ENCODE measurements at places on chromosomes 7 and 10.

DNA sequence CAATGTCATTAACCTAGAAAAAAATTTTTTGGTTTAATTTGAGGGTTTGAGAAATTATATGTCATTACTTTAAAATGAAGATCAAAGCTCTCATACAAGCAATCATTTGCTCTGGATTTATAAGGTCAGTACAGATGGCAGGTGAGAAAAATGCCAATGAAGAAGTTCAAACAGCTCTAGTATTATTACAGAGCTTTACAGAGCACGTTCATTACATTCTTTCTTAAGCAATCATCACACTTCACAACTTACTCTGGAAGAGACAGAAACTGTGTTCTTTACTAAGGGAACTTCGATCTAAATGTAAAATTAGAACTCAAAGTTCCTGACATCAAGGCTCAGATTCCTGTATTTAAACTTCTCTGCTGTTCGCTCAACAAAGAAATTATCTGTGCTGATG is 153.4 kb downstream of the ATE1 start:
- no peak for DNase-seq

GRCh38 chr10:88920986-88921593 is 31.5 kb downstream of the ACTA2 start:
- no peak for DNase-seq

- no peak for DNase-seq
Observed at GRCh38 chr7:154996101-154996500, 6.8 kb downstream of the PAXIP1 start.

DNA sequence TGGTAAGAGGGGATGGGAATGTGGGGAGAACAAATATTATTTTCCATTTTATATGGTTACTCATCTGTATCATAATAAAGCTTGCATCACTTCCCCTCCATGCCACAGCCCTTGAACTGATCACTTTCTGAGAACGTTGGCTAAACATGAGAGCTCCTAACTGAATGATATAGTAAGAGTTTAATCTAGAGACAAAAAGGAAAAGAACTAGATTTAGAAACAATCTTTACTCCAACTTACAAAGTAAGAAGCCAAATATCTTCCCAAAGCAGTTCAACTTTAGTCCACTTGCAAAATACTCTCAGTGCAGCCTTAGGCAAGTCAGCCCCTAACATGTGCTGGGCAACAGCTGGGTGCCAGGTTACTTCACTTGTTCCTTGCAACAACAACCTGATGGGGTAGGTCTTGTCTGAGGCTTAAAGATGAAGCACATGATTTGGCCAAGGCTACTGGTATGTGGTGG is 20.3 kb downstream of the SMURF1 start:
- DNase-seq = no peak

DNA sequence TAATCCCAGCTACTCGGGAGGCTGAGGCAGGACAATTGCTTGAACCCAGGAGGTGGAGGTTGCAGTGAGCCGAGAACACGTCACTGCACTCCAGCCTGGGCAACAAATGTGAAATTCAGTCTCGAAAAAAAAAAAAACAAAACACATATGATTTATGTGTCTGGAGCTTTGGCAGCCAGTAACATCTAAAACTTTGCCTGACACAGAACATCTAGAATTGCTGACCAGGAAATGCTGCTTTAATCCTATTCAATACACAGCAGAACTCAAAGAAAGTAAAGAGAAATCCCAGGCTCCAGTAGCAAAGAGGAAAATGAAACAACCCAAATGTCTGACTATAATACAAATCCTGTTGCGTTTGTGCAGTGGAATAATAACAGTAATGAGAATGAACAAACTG is 4.5 kb upstream of the CCDC6 start:
- no peak for DNase-seq
